ENCODE measurements at places on chromosomes 16 and 17.

DNA sequence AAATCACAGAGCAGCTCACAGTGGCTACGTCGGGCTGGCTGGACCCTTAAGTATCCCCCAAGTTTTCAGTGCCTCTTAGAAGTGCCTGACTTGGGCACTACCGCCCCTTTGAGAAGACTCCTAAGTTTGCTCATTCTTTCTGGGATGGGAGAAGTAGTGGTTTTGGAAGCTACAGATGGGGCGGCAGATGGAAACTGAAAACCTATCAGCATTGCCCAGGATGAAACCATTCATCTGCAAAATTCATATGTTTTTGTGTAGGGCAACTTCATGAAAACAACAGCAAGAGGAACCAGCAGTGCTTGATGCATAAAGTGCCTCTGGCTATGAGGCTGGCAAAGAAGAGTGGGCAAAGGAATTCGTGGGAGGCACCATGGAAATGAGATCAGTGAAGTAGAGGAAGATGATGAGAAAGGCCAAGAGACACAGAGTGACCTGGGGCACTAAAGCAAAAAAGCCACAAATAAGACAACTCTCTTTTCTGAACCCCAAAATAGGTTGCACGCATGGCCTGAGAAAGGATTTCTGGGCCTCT, 277.1 kb downstream of the XYLT1 start:
- DNase-seq: no peak

DNA sequence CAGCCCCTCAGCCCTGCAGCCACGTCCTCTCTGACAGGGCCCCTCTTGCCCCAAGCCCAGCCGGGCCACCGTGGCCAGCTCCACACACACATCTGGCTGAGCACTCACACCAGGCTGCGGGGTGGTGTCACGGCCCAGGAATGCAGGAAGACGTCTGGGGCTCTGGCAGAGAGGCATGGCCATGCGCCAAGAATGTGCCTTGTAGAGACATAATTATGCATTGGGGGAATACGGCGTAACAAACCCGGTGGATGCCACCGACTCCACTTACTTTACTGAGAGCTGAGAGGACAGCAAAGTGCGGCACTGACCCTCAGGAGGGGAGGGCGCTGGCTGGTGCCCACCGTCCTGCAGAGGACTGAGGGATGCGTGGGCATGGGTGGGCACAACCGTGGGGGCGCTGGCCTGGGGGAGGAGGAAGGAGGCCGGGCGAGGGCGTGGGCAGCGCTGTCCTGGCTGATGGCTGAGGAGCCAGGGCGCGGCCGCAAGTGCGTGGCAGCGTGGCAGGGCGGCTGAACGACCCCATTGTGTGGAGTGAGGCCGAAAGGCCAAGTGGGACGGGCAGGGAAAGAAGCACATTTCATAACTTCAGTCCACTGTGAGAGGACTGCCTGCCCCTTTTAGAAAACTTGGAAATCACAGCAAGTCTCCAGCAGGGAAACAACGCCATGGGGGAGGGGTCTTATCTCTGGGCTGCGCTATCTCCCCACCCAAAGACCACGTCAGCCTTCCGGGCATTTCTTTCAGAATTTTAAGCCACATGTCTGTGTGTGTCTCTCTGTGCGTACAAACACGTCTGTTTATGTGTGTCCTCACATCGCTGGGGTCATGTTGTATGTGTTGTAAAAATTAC, 30.6 kb downstream of the METRNL start:
- peak; percentile 97 for DNase-seq

GRCh38 chr16:66250686-66251431, 115.6 kb upstream of the CDH5 start:
- DNase-seq: peak; percentile 78

DNA sequence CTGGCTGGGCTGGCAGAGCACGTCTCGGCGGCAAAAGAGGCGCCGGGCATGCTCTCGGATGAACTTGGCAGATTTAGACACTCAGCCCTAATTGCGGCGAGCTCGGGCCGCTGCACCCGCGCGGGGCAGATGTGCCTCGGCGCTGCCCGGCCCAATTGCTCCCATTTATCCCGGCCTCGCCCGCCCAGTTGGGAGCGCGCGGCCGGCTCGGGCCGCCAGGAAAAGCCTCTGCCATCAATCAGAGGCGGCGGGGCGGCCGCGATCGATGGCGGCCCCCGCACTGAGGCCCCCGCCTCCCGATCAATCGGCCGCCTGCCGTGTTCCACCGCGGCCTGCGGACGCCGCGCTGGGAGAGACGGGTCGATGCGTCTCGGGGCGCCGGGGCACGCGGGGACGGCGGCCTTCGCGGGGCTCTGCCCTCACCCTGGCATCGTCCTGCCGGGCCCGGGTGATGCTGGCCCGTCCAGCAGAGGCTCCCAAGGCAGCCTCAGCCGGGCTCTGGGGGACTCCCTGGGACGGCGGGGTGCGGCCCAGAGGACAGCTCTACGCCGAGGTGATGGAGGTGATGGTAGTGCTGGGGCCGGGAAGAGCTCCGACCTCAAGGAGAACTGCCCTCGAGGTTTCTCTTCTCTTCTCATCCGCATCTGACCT, 200.9 kb upstream of the N4BP1 start:
- DNase-seq: no peak

- DNase-seq: no peak
These were observed 2.0 kb upstream of the CCDC42 start for GRCh38 chr17:8746501-8747236.

- no peak for DNase-seq
These were observed 99.9 kb upstream of the LHX1 start for GRCh38 chr17:36837195-36837938.

DNA sequence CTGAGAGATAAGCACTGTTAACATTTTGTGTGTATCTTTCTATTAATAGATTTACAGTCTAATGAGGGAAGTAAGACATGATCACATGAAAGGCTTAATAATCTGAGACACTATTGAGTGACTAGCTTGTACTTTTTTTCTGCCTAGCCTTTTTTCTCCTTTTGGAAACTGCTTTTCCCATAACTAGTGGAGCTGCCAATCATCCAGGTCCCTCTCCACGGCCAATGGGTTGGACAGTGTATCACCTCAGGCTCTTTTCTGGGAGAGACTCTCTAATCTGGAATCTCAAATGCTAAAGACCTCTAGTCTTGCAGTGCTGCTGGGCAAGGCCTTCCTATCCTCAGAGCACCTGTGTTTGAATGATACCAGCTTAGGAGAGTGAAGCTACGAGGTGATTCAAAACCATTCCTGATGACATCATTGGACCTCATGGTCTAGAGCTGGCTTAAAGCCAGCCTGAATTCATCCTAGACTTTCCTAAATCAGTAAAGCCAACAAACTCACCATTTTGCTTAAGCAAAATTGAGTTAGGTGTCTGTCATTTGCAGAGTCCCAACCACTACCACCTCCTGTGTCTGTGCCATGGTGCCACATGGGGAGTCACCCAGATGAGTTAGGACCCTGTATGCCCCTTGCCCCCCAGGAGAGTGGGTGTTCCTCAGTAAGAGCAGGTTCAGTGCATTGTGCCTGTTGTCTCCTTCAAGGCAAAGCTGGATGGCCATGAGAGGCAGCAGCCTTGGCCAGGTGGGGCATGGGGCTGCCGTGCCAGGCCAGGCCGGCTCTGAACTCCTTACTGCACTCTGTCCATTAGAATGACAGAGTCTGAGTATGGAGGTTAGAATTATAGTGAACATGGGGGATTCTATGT, 62.9 kb downstream of the SPECC1 start:
- DNase-seq: no peak

GRCh38 chr16:635573-636205, 416 bp downstream of the METTL26 start:
- DNase-seq: no peak

DNA sequence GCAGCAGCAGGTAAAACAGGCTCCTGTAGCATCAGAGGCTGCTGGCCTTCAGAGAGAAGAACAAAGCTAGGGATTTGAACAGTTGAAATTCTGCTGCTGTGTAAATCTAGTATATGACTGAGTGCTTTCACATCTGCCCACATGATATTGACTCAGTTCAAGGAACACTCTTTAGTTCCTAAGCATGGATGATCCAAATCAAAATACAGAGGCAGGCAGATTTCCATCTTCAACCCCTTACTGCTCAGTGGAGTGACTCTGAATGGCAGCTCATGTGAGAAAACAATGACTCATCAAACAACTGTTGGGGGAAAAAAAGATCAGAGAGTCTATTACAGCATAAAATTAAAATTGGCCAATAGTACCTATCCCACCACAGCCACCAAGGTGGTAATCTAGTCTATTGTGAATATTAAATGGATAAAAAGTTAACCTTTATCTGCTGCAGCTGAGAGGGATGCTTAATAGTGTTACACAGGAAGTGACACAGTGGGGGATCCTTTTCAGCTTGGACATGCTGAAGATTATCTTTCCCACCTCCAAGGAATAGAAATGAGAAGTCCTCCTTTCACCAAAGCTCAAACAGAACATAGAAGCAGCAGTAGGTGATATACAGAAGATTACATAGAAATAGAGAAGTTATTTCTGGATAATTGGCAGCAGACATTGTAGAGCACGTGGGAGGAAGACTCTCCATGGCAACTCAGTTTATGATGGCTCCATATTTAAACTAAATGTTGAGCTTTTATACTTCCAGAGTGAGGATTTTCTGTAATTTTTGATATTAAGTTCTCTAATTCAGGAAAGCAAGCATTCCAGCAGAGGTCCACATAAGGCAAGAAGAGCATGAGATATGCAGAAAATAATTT, 239.7 kb upstream of the ERCC4 start:
- DNase-seq: no peak

GRCh38 chr17:61285526-61286320, 113.9 kb upstream of the TBX2 start:
- peak; percentile 75 for DNase-seq

GRCh38 chr16:14286368-14287230, 215.5 kb downstream of the MRTFB start:
- DNase-seq: peak; percentile 57

- DNase-seq: no peak
These were observed 56.9 kb downstream of the PIGL start for GRCh38 chr17:16273929-16274339.

- DNase-seq: peak; percentile 51
These were observed at the start of gene SNAI3 for GRCh38 chr16:88686439-88687253. Gene SNAI3, minus strand, starts transcription at chr16:88686507. Its CDS starts 101 bp downstream, at chr16:88686406.

DNA sequence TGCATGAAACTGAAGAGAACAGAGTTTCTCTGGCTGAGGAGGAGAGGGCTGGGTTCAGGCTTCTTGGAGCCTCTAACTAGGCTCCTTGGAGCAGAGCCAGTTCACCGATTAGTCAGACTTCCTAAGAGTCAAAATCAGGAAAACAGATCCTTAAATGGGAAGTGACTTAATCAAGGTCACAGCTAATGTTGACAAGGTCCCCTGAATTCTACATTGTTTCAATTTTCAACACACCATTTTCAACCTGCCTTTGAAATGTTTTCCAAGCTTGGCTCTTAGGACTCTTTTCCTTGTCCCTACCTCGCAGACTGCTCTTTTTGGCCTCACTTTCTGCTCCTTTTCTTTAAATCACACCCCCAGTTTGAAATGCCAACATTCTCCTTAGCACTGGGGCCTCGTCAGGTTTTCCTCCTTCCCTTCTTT, 16.3 kb downstream of the MYL4 start:
- peak; percentile 97 for DNase-seq

GRCh38 chr17:29571486-29571882, 3.0 kb downstream of the TP53I13 start:
- no peak for DNase-seq

- peak; percentile 62 for DNase-seq
These were observed at the start of gene COPZ2 for GRCh38 chr17:48037036-48037837. Gene COPZ2, minus strand, starts transcription at chr17:48037797. Its CDS starts 20 bp downstream, at chr17:48037777.

GRCh38 chr17:73532421-73532901, 111.8 kb downstream of the SDK2 start:
- DNase-seq: no peak

DNA sequence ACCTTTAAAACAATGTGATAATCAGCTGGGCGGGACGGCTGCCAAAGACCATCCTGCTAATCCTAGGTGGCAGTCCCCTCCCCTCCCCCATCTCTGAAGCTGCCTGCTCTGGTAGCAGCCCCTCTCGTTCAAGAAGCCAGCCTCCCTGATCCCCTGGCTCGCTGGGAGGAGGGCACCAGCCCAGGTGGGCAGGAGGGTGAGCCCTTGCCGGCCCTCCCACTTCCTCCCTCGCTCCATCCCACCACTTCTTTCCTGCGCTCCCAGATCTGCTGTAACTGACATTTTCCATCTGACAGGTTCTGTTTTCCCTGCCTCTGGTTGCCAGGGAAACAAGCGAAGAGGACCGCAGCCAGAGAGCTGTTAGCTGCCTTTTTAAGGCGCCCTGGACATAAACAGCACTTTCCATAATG, 155.7 kb upstream of the TNRC6C start:
- DNase-seq: peak; percentile 7

DNA sequence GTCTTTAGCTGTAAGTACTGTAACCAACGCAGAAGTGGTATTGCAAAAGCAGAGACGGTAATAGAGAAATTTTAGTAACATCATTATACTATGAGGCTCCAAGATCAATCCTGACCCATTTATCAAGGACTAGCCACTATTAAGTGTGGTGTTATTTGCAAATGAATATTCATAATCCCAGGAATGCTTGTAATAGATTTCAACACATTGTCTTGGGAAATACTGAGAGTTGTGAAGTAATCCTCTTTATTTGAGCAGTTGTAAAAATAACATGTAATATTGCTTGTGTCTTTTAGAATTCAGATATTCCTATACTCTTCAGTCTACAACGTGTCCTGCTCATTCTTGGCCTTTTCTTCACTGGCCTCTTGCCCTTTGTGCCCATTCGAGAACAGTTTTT, 46.4 kb downstream of the GDPD1 start:
- peak; percentile 29 for DNase-seq

GRCh38 chr16:20806168-20807050, at the start of the genes ERI2 and REXO5:
Gene ERI2, minus strand, starts transcription at chr16:20806472. Its CDS starts 42 bp downstream, at chr16:20806430.
Gene REXO5, plus strand, starts transcription at chr16:20806527. Its CDS starts 427 bp downstream, at chr16:20806954.
- DNase-seq: peak; percentile 96

DNA sequence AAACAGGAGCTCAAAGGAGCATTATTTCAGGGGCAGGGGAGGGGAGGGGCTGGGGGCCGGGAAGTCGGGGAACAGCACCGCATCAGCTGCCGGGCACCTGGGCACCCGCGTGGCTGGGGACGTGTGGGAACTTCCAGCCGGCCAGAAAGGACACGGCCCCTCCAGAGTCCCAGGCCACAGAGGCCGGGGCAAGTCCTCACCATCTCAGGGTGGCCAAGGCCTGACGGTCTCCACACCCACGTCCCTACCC, 1.1 kb downstream of the PGAP6 start:
- DNase-seq: no peak

GRCh38 chr16:85019659-85020245, 7.8 kb upstream of the KIAA0513 start:
- no peak for DNase-seq

DNA sequence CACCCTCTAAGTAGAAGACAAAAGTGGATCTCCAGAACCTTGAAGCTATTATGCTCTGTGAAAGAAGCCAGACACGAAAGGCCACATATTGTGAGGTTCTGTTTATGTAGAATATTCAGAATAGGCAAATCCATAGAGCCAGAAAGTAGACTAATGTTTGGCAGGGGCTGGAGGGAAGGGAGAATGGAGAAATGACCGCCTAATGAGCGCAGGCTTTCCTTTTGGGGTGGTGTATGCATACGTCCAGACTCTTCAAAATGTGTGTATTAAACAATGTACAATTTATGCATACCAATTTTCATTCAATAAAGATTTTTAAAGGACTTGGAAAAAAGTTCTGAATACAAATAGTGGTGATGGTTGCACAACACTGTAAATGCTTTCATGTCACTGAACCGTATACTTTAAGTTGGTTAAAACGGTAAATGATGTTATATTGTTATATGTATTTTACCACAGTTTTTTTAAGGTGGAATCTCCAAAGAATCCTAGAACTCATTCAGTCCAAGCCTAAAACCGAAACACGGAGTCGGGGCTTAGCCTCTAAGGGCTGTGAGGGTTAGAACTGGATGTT, 397.4 kb downstream of the SOX9 start:
- DNase-seq: no peak

- DNase-seq: no peak
These were observed 1.2 kb upstream of the HSF4 start for GRCh38 chr16:67163164-67163998.

GRCh38 chr16:71807905-71808592, 585 bp downstream of the AP1G1 start:
- peak; percentile 36 for DNase-seq

Measured in cardiac fibroblast (primary cell).